ENCODE measurements at places on chromosomes 16 and 17. TPM values are rescaled to one million over a fixed set of nuclear protein-coding genes. Genes with fewer than 3 reads are reported as not detected.

The MMP25 gene
- 1.8 TPM for total RNA-seq

The CCL23 gene
- total RNA-seq, result not detected

The ABCA8 gene
- 42.6 TPM for total RNA-seq

The CCDC43 gene
- 2.0 TPM for total RNA-seq

The RASL10B gene
- 0.75 TPM for total RNA-seq

The RBFOX1 gene
- 2.3 TPM for total RNA-seq

The NECAB2 gene
- not detected for total RNA-seq

The CD68 gene
- total RNA-seq, result 22.7 TPM

The TMC5 gene
- total RNA-seq, result 76.9 TPM

The MYH2 gene
- not detected for total RNA-seq

The C16orf46 gene
- total RNA-seq, result not detected

The PGAP3 gene
- total RNA-seq, result 46.8 TPM

The LHX1 gene
- not detected for total RNA-seq

The SLC38A8 gene
- total RNA-seq, result not detected

The CCDC92B gene
- total RNA-seq, result 0.75 TPM

The SCGB1C2 gene
- not detected for total RNA-seq

The STX1B gene
- total RNA-seq, result not detected

Data from transverse colon (tissue), 4 donors.